ENCODE measurements at places on chromosomes 2 and 18.

DNA sequence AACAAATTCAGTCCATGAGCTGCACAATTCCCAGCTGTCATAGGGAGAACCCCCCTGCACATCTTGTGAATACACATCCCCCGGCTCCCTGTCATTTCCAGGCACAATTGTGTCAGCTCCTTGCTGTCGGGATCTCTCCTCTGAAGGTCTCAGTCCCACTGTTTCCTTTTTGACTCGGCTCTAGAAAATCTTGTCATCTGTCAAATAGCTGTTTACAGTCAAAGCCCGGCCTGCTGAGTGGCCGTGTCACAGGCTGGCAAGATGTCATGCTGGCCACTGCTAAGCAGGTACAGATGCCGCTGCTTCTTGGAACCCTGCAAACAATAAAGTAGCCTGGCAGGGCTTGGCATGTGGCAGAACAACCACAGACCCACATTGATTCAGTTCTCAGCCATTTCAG, 61.7 kb downstream of the LYPD1 start:
- no peak for DNase-seq
- no peak overlapping the region for H3K27ac ChIP-seq
- H3K27me3 ChIP-seq: no peaks in the 10 kb centered on the region

GRCh38 chr2:30230497-30231211, 680 bp upstream of the LBH start:
- peak overlapping the region; percentile 70 for H3K4me3 ChIP-seq
- DNase-seq: peak; percentile 85
- no peaks in the 10 kb centered on the region for H3K27me3 ChIP-seq
- H3K36me3 ChIP-seq: no peaks in the 10 kb centered on the region
- H3K4me1 ChIP-seq: peaks cover 17% of the 10 kb centered on the region

- no peaks in the 10 kb centered on the region for H3K27me3 ChIP-seq
- H3K27ac ChIP-seq: no peak overlapping the region
- no peaks in the 10 kb centered on the region for H3K36me3 ChIP-seq
- no peaks in the 10 kb centered on the region for H3K4me1 ChIP-seq
- H3K4me3 ChIP-seq: no peak overlapping the region
Observed at GRCh38 chr2:180677200-180677599, 303.2 kb upstream of the UBE2E3 start.

- H3K27me3 ChIP-seq: no peaks in the 10 kb centered on the region
- no peaks in the 10 kb centered on the region for H3K4me1 ChIP-seq
- DNase-seq: no peak
- no peaks in the 10 kb centered on the region for H3K36me3 ChIP-seq
- peak overlapping the region; percentile 33 for H3K27ac ChIP-seq
Observed at GRCh38 chr18:6821356-6821755, 91.8 kb downstream of the ARHGAP28 start.

DNA sequence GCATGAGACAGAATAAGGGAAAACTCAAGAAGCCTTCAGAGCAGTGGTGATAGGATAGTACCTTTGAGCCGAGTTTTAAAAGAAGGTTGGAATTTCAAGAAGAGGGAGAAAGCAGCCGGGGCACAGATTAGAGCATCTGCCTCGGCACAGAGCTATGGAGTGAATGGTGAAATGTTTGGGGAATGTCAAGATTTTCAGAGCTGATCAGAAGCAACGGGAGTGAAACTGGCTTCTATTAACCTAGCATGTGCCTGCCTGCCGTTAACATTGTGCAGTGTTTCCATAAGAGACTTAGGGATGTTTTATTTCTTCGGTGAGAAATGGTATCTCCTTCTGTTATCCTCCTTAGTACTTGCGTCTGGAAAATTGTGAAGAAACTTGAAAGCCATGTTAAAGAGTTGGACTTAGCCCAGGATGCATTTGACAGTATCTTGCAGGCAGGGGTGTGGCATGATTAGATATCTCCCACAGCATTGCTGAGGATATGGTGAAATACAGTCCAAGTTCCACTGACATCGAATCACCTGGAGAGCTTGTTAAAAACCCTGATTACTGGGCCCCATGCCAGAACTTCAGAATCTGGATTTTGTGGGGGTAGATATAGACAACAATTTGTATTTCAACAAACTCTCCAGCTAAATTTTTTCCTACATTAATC, 96.8 kb upstream of the PPP1CB start:
- H3K4me1 ChIP-seq: no peaks in the 10 kb centered on the region
- H3K36me3 ChIP-seq: no peaks in the 10 kb centered on the region
- H3K4me3 ChIP-seq: no peak overlapping the region
- H3K27ac ChIP-seq: no peak overlapping the region
- no peaks in the 10 kb centered on the region for H3K27me3 ChIP-seq

DNA sequence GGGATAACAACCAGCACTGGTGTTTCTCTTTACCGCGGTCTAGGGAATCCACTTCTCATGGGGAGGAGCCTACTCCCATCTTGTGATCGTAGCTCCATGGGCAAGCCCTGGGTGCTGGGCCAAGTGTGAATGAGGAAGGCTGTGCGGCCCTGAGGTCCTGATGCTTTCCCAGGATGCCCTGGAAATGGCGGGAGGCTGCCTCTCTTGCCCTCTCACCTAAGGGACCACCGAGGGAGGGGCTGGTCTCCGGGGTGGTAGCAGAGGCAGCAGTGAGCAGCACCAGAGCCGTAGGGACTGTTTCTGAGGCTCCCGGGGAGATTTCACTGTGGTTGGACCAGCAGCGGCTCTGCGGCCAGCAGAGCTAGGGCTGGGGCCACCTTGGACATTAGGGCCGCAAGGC, 15.5 kb upstream of the NPPC start:
- H3K36me3 ChIP-seq: no peaks in the 10 kb centered on the region
- H3K4me3 ChIP-seq: no peak overlapping the region
- no peaks in the 10 kb centered on the region for H3K4me1 ChIP-seq
- H3K27ac ChIP-seq: no peak overlapping the region
- no peaks in the 10 kb centered on the region for H3K27me3 ChIP-seq
- no peak for DNase-seq

DNA sequence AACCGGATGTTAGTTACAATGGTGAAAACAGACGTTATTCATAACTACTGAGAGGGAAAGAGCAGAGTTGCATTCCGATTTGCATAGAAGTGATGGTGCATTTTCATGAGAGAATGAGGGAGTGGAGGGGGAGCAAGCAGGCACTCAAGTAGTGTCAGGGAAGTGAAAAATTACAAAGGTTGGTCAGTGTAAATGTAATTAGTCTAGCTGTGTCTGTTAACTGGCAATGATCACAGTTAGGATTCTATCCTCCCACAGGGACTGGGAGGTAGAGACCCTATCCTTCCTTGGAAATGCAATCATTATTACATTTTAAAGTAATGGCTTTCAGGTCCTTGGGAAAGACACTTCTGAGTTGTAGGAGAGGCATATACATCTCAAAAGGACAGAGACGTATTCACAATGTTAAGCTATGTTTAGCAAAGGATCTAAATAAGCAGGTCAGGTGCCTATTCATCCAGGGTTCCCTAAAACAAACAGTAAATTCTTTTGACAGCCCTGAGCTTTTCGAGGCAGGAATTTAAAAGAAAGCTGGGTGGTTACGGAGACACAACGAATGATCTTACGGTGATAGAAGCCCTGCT, 1671.8 kb upstream of the DDX18 start:
- no peak for DNase-seq
- no peaks in the 10 kb centered on the region for H3K27me3 ChIP-seq
- H3K4me1 ChIP-seq: no peaks in the 10 kb centered on the region
- H3K27ac ChIP-seq: no peak overlapping the region
- no peaks in the 10 kb centered on the region for H3K36me3 ChIP-seq

- H3K4me3 ChIP-seq: no peak overlapping the region
- H3K27me3 ChIP-seq: no peaks in the 10 kb centered on the region
- no peaks in the 10 kb centered on the region for H3K36me3 ChIP-seq
- H3K27ac ChIP-seq: no peak overlapping the region
- DNase-seq: no peak
Observed at GRCh38 chr2:226256237-226256636, 543.4 kb downstream of the IRS1 start.

- H3K27ac ChIP-seq: no peak overlapping the region
- no peaks in the 10 kb centered on the region for H3K4me1 ChIP-seq
- H3K27me3 ChIP-seq: no peaks in the 10 kb centered on the region
- DNase-seq: no peak
Observed at GRCh38 chr2:126507425-126507911, 148.5 kb upstream of the GYPC start.

GRCh38 chr2:237524631-237525030, 37.6 kb downstream of the MLPH start:
- H3K27ac ChIP-seq: no peak overlapping the region
- no peaks in the 10 kb centered on the region for H3K36me3 ChIP-seq
- no peak for DNase-seq

GRCh38 chr18:3097082-3097481, 84.1 kb upstream of the LPIN2 start:
- no peaks in the 10 kb centered on the region for H3K27me3 ChIP-seq
- no peak overlapping the region for H3K4me3 ChIP-seq
- no peaks in the 10 kb centered on the region for H3K4me1 ChIP-seq
- no peak for DNase-seq
- no peak overlapping the region for H3K27ac ChIP-seq

GRCh38 chr2:59025157-59025757, 784.1 kb upstream of the FANCL start:
- H3K4me3 ChIP-seq: no peak overlapping the region
- no peaks in the 10 kb centered on the region for H3K4me1 ChIP-seq
- H3K27me3 ChIP-seq: no peaks in the 10 kb centered on the region
- DNase-seq: peak; percentile 51

DNA sequence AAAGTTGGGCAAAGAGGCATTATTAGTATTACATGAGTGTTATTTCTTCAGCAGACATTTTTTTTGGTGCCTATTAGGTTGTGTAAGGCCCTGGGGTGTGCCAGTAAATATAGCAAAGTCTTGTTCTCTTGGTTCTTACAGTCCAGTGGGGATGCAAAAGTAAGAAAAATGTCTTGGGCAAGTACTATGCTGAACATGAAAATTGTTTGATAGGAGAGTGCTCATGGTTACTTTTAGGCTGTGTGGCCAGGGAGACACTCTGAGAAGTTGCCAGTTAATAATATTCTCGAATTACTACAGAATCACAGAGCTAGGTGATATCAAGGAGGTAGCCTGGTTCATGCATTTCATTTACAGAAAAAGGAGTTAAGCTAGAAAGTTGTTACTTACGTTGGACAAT, 1.9 kb downstream of the AGFG1 start:
- no peak for DNase-seq
- no peaks in the 10 kb centered on the region for H3K27me3 ChIP-seq
- H3K36me3 ChIP-seq: no peaks in the 10 kb centered on the region
- H3K4me3 ChIP-seq: no peak overlapping the region
- H3K27ac ChIP-seq: no peak overlapping the region

DNA sequence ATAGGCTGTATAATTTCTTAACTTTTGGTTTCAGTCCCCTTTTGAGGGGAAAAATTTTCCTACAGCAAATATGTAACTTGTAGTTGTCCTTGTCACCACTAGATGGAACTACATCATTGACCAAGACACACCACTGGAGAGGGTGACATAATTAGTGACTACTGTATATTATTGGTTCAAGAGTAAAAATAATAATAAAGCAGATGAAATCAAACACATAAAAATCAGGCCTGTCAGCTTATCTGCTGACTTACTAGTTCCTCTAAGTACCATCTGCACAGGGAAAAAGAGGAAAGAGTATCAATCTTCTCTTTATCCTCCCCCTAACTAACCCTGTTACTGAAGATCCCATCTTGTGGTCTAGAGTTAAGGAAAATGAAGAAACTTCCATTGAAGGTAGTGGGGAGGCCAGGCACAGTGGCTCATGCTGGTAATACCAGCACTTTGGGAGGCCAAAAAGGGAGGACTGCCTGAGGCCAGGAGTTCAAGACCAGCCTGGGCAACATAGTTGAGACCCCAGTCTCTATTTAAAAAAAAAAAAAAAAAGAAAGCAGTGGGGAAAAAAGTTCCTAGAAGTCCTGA, 29.6 kb upstream of the ENOSF1 start:
- no peaks in the 10 kb centered on the region for H3K4me1 ChIP-seq
- H3K27ac ChIP-seq: no peak overlapping the region
- H3K4me3 ChIP-seq: no peak overlapping the region
- DNase-seq: no peak
- no peaks in the 10 kb centered on the region for H3K36me3 ChIP-seq

- H3K27ac ChIP-seq: no peak overlapping the region
- H3K36me3 ChIP-seq: no peaks in the 10 kb centered on the region
- H3K4me3 ChIP-seq: no peak overlapping the region
- H3K27me3 ChIP-seq: no peaks in the 10 kb centered on the region
Observed at GRCh38 chr18:71784777-71785176, 759.4 kb downstream of the CBLN2 start.

- H3K36me3 ChIP-seq: no peaks in the 10 kb centered on the region
- no peak for DNase-seq
- no peaks in the 10 kb centered on the region for H3K27me3 ChIP-seq
- H3K27ac ChIP-seq: no peak overlapping the region
Observed at GRCh38 chr2:124046332-124046731, 21.2 kb downstream of the CNTNAP5 start.

GRCh38 chr2:187371221-187371620, 76.8 kb downstream of the CALCRL start:
- no peak for DNase-seq
- no peaks in the 10 kb centered on the region for H3K27me3 ChIP-seq
- no peak overlapping the region for H3K4me3 ChIP-seq
- H3K4me1 ChIP-seq: no peaks in the 10 kb centered on the region

DNA sequence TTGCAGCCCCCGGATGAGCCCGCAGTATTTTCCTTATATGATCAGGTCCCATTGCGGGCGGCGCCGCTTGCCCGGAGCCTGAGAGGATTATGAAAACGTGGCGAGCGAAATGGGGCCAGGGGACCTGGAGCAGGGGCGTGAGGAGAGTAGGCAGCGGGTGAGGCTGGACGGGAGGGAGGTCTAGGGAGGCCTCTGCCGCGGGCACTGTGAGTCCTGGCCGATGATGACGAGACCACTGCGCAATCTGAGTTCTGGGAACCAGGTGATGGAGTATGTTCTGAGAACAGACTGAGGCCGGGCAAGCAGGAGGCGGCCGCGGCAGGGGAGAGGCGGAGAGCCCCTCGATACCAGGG, 790 bp upstream of the ACAA2 start:
- H3K4me1 ChIP-seq: no peaks in the 10 kb centered on the region
- no peaks in the 10 kb centered on the region for H3K36me3 ChIP-seq
- DNase-seq: no peak
- H3K27ac ChIP-seq: peak overlapping the region; percentile 96

DNA sequence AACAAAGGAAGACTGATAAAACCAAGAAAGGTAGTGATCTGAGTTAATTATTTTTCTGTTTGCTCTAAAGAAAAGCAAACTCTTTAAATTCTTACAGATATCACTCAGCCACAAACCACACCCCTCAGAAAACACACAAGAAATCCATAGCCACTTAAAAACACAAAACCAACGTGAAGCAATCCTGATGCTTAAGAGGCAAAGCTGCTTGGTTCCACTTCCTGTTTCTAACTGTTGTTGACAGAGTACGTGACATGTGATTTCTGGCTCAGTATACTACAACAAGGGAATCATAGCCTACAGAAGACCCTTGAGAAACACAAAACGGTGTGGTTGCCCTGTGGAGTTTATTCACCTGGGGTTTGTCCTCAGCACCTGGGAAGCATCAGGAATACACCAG, 240.9 kb upstream of the APCDD1 start:
- no peaks in the 10 kb centered on the region for H3K36me3 ChIP-seq
- DNase-seq: no peak
- H3K4me1 ChIP-seq: no peaks in the 10 kb centered on the region
- H3K4me3 ChIP-seq: no peak overlapping the region
- no peak overlapping the region for H3K27ac ChIP-seq
